ENCODE measurements at places on chromosomes 11 and 22. TPM values are rescaled to one million over a fixed set of nuclear protein-coding genes. Genes with fewer than 3 reads are reported as not detected.

Gene TNRC6B
- total RNA-seq = 29.3 TPM

DNA sequence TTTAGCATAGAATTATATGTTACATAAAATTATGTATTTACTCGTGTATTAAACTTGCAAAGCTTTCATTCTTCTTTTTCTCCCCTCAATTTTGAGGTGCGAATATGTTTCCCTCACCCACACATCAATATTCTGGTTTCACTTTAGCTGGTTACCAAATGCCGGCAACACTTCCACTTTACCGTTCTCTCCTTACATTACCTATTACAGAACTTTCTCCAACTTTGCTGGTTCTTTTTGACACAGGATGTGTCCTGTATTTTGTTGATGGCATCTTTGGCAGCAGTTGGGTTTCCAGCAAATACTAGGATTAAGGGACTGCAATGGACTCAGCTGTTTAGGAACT is 84.9 kb downstream of the PRR5L start:
- no peak for DNase-seq

GRCh38 chr11:122681735-122682134 is 26.2 kb downstream of the UBASH3B start:
- DNase-seq = no peak

GRCh38 chr11:61972112-61972671 is 4.8 kb upstream of the FTH1 start:
- DNase-seq = no peak

- no peak for DNase-seq
These were observed 2.7 kb upstream of the PDE2A start for GRCh38 chr11:72676861-72677341.

Gene MAP6
- 64.0 TPM for total RNA-seq

- no peak for DNase-seq
These were observed 6.4 kb downstream of the STARD10 start for GRCh38 chr11:72787216-72788104.

Gene OR6A2
- total RNA-seq = 0.41 TPM

DNA sequence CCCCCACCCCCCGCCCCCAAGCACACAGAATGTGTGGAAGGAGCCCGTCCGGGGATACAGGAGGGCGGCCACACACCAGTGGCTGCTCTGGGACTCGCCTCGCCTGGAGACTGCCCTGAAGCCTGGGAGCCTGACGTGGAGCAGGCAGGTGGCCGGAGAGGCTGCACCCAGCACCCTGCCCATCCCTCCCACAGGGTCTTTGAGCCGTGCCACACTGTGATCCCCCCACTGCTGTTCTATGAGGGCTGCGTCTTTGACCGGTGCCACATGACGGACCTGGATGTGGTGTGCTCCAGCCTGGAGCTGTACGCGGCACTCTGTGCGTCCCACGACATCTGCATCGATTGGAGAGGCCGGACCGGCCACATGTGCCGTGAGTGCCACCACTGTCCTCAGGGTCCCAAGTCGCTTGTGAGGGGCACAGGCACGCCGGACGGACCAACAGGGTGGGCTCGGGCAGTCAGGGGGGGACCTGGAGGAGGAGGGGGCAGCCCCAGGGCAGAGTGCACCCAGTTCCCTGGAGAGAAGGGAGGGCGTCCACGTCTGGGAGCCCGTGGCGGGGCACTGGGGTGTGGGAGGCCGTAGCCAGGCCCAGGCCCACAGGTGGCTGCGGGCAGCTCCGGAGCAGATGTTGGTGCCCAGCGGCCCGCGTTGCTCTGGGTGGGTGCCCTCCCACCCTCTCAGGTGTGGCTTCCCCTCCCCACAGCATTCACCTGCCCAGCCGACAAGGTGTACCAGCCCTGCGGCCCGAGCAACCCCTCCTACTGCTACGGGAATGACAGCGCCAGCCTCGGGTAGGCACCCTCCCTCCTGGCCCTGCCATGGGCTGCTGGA is 27.0 kb upstream of the MUC5B start:
- DNase-seq = no peak

Gene KCNJ11
- 11.0 TPM for total RNA-seq

GRCh38 chr11:65487467-65488272 is 11.2 kb upstream of the MALAT1 start:
- DNase-seq = peak; percentile 81
